CD8-positive, alpha-beta memory T cell (primary cell): ENCODE measurements at places on chromosomes 1 and 21. TPM values are rescaled to one million over a fixed set of nuclear protein-coding genes. Genes with fewer than 3 reads are reported as not detected.

GRCh38 chr1:111419037-111419436, 8.5 kb downstream of the OVGP1 start:
- DNase-seq: no peak

COP1 gene
- 43.0 TPM for total RNA-seq

C21orf58 gene
- 13.4 TPM for total RNA-seq

FAM72D gene
- 9.4 TPM for total RNA-seq

DNA sequence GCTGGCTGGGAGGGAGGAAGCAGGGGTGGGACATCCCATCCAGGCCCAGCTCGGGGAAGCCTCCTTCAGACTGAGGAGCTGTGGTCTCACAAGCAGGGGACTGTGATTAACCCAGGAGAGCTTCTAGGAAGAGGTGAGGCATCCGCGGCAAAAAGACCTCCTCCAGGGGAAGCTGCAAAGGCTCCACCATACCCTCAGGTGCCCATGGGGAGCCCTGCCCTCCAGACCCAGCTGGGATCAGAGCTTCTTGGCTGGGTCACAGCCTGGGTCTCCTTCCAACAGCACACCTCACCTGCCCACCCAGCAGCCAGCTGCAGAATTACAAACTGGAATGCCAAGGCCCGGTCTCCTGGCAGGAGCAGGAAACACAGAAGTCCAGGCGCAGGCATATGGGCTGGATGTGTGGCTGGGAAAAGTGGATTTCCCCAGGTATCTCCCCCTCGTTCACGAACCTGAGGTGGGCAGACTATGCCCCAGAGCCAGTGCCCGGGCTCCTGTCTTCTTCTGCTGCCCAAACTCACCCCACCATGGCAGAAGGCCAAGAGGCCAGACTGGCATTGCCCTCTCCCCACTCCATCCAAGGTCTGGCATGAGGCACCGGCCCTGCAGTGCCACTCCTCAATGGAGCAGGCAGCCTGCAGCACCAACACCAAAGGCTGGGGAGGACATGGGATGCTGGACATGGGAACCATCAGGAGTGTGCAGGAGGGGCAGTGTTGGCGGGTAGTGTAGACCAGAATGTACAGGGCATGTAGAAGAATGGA, 15.4 kb upstream of the ARF1 start:
- DNase-seq: peak; percentile 40

- no peak for DNase-seq
Observed at GRCh38 chr1:102262994-102263393, 266.3 kb upstream of the OLFM3 start.

GRCh38 chr1:61000327-61000726, 82.0 kb upstream of the NFIA start:
- DNase-seq: no peak

GRCh38 chr1:17080880-17081279, 27.0 kb upstream of the SDHB start:
- DNase-seq: no peak

GRCh38 chr1:167216809-167217208, 3.9 kb upstream of the POU2F1 start:
- DNase-seq: no peak

DNA sequence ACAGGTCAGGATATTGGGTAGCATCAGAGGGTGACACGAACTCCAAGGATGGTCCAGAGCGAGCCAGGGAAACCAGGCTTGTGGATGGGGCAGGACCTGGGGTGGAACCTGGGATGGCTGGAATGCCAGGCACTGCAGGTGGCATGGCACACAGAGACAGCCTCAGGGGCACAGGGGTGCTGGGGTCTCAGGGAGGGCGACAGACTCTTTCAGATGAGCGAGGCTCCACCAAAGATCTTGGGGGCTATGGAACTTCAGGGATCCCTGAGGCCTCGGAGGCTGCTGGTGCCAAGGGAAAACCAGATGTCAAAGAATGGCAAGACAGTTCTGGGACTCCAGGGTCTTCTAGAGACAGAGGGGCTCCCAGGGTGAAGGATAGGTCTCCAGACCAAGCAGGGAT, 21.4 kb downstream of the IGFN1 start:
- no peak for DNase-seq

- no peak for DNase-seq
Observed at GRCh38 chr1:184023171-184023570, 14.4 kb downstream of the COLGALT2 start.

- DNase-seq: no peak
Observed at GRCh38 chr1:209162651-209163050, 420.9 kb upstream of the CAMK1G start.

DNA sequence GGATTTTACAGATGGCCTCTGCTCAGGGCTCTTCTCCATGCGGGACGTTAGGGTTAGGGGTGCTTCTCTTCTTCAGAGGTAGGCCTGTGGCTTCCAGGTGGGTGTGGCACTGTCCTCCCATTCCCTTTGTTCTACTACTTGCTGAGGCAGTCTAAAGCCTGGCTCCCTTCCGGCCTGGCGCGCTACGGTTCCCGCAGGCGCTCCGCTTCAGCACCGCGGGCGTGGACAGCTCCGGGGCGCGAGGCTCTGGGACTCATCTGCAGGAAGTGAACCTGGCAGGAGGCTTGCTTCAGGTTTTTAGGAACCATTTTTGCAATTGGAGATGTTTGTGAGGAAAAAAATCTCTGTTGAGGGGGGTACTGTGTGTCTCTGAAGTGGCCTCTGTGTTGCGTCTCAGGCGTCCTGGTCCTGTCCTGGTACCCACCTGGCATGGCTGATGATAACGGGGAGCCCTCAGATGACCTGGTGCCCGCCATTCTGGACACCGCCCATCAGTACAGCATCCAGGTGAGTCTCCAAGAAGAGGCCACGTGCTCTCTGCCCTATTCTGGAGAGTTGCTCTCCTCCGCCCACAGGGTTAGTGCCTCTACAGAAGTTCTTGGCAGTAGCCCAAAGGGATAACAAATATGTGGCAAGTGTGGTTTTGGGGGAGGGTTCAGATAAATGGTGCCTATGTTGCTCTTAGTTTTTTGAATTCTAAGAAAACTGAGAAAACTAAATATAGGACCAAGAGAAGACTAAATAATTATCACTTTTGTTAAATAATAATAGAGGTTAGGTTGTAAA, 1.9 kb downstream of the MANEAL start:
- peak; percentile 18 for DNase-seq

NBL1 gene
- total RNA-seq: 35.6 TPM

ZNF695 gene
- total RNA-seq: 0.44 TPM

DNA sequence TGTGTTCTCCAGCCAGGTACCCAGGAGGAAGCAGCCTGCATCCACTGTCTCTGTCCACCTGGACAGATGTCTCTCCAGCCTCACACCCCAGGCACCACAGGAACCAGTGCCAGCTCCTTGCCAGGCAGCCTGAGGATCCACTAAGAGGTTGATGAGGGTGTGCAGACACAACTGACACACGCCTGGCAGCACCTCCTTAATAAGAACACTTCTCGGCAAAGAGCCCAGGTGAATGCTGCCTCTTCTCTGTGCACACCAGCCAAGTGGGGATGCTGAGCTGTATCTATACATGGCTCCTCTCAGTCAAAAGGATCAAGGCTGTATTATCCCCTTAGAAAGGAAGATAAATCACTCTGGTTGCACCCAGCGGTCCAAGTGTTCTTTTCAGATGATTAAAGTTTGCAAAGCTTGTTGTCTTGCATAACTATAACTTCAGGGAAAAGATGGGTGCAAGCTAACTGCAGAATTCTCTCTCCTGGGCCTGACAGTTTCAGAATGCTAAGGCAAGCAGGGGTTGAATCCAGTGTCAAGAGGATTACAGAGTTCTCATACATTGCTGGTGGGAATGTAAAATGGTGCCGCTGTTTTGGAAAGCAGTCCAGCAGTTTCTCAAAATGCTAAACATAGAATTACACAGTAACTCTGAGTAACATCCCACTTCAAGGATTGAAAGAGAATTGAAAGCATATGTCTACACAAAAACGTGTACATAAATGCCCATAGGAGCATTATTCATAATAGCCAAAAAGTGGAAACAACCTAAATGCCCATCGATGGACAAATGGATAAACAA, 3.7 kb upstream of the CAPN8 start:
- DNase-seq: no peak

BEND5 gene
- 1.1 TPM for total RNA-seq

- no peak for DNase-seq
Observed at GRCh38 chr1:227790034-227790400, 25.5 kb upstream of the PRSS38 start.

DNA sequence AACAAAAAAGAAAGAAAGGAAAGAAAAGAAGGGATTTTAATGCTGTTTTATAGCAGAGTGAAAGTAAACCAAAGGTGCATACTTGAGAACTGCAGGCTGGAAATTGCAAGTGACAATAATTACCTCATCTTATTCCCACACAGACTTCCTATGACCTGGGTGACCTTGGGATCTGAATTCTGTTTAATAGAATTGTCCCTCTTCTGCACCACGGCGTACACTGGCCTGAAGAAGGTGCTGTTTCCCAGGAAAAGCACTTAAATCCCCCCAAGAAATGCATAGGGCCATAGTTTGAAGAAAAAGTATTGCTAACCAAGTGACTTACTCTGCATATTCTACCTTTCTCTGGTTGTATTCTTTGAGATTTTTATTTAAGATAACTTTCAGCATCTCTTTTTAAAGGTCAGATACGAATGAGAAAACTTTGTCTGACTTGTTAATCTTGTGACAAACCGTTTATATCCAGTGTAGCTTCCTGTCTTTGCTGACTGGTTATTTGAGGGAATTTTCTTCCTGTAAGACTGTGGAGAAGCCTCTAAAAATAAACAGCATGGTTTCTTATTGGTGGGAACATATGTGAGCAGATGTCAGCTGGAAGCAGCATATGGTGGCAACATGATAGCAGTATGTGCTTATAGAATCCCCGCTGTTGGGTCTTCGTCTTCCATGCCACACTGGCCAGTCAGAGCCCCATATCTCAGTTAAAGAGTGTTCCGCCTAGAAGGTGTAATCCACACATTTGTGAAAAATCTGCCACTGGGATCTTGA, 16.3 kb downstream of the TGFB2 start:
- no peak for DNase-seq

PRELP gene
- total RNA-seq: not detected

OR2L2 gene
- total RNA-seq: not detected

- DNase-seq: no peak
Observed at GRCh38 chr1:103110701-103111100, 2.4 kb upstream of the COL11A1 start.

DNA sequence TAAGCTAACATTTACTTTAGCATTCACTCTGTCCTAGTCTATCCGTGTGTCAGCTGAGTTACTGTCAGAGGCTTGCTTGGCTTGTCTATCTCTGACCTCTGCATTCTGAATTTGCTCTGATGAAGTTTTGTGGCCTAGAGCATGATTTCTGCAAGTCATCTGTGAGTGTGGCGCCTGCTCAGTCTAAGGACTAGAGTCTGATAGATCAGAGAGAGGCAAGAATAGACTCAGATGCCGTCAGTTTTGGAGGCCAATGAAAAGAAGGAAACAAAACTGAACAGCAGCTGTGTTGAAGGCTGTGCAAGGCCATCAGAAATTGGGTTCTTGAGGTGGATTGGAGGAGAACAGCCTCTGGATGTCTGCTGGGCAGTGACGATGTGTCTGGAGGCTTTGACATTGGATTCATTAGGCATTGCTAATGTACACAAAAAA, 573.1 kb downstream of the USP25 start:
- DNase-seq: no peak

DNA sequence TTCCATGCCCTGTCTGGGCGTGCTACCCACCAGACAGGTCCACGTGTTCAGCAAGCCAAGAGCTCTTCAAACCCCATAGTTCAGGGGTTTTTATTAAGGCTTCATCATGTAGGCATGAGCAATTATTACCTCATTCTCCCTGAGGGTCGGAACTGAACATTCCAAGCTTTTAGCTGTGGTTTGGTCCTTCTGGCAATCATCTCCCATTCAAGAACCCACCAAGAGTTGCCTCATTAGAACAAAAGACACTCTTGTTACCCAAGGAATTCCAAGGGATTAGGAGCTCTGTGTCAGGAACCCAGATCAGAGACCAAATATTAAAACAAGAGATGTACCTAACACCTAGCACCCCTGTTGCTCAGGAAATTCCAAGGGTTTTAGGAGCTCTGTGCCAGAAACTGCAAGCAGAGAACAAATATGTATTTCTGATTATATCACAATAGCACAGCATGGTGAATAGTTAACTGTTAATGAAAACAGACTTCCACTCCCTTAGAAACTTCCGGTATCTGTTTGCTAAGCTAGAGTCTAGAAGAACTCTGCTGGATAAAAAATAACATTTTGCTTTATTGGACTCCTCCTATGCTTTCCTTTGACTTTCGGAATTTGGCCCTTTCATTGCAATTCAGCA, 201.2 kb upstream of the L1TD1 start:
- DNase-seq: no peak

- DNase-seq: no peak
Observed at GRCh38 chr1:223709598-223709997, 2.7 kb upstream of the CAPN2 start.

DNA sequence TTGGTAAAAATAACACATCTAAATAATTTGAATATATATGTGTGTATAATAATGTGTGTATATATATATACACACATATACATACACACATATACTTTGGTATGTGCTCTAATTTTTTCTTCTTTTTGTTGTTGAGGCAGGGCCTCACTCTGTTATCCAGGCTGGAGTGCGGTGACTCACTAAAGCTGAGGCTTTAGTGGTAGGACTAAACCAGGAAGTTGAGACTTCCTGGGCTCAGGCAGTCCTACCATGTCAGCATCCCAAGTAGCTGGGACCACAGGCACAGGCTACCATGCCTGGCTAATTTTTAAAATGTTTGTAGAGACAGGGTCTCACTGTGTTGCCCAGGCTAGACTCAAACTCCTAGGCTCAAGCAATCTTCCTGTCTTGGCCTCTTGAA, 46.7 kb upstream of the CXADR start:
- no peak for DNase-seq

DNA sequence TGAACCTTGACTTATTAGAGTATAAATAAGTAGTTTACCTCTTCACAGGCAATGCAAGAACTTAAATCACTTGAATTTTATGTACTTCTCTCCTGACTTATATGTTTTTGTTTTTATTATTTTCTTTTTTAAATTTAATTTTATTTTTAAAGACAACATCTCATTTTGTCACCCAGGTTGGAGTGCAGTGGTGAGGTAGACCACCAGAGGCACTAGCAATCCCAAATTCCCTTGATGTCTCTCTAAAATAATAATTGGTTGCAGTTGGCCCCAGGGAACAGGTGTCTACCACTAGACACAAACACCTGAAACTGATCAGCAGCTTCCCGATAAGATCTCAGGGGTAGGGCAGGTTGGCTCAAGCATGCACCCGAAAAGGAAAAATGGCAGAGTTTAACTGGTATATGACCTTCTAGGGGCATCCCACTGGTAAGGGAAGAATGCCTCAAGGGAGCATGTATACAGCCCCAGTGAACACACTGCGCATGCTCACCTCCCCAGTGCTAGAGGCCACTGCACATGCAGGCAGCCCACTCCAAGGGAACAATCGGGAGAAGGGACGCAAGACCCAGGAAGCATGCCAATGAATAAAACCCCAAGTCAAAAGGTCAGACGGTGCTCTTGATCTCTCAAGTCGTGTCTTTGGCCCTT, 14.6 kb downstream of the EXOC8 start:
- DNase-seq: no peak

GREM2 gene
- total RNA-seq: not detected

GRCh38 chr1:51628715-51629590, 12.1 kb downstream of the OSBPL9 start:
- DNase-seq: no peak

HSD11B1 gene
- total RNA-seq: 0.80 TPM
